ENCODE measurements at places on chromosomes 4 and X.
A peak's percentile ranks its signal among the peaks of the same experiment; 100 is the strongest.

GRCh38 chr4:38333219-38333618, 330.8 kb upstream of the KLF3 start:
- DNase-seq: no peak

DNA sequence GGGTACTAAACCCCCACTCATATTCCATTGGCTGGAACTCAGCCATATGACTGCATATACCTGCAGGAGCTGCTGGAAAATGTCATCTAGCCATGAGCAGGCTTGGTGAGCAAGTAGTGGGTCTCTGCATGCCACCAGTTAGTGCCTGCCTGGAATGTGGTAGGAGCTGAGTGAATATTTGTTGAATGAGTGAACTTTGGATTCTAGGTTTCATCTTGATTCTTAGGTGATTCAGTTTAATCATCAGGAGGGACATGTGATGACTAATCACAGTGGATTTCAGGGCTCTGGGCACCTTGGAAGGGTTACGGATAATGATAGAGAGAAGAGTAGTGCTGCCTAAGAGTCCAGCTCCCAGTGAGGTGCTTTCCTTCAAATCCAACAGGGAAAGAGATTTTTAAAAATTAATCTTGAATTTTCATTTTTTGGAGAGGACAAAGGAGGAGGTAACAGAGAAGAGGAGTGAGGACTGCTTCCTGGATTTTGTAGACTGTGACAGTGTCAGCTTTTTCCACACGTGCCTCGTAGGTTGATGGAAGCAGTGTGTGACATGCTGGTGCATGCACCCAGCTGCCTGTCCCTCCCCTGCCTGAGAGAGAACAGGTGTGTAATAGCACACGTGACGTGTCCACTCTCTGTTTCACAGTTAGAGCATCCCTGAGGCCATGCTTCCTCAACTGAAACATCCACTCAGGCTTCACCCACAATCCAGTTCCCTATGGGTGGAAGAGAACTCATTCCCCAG, 30.4 kb downstream of the NHS start:
- peak; percentile 14 for DNase-seq

- no peak for DNase-seq
Observed at GRCh38 chrX:118571836-118572235, 76.2 kb downstream of the DOCK11 start.

DNA sequence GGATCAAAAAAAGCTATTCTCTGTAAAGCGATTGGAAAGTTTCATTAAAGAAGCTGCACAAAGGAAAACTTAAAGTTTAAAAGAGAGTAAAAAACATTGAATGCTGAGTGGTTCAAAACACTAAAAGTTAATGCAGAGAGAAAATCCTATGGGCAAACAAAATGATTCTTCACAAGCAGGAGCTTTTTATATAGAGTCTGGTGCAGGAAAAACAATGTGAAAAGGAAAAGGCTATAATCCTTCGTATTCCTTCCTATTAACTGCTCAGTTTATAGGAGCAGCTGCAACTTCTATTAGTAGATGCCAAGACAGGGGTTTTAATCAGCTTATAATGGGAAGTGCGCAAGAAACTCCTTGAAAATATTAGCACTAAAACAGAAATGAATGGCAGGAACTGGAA, 100.7 kb downstream of the PDGFC start:
- no peak for DNase-seq

GRCh38 chr4:53040459-53040815, 178.3 kb downstream of the RASL11B start:
- DNase-seq: no peak

- DNase-seq: no peak
Observed at GRCh38 chr4:119191505-119191904, 21.0 kb upstream of the USP53 start.

DNA sequence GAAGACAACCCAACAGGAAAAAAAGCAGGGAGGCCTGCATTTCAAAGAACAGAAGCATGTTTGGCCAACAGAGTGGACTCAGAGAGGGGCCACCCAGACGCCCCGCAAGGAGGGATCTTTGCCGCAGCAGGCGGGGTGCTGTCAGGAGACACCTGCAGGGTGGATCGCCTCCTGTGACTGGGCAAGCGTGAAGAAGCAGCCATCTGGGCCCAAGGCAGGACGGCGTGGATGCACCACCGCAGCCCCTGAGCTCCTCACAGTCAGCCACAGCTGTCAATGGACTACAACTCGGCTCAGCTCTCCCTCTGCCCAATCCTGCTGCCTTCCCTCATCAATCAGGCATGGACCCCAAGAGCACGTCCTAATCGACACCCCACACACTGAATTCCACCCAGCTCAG, 32.0 kb upstream of the MAN2B2 start:
- DNase-seq: no peak

DNA sequence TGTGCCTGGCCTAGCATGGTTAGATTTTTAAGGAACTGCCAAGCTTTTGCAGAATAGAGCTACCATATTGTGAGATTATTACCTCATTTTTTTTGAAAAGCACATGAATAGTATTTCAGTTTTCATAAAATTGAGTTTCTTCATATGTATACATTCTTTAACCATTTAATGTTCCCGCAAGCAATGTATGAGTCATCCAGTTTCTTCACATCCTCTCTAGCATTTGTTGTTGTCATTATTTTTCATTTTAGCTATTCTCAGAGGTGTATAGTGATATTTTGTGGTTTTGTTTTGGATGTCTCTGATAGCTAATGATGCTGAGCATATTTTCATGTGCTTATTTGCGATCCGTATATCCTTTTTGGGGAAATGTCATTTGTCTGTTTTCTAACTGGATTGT, 74.9 kb downstream of the GLUD2 start:
- DNase-seq: no peak

GRCh38 chr4:117777721-117778120, 256.6 kb upstream of the NDST3 start:
- no peak for DNase-seq

- no peak for DNase-seq
Observed at GRCh38 chr4:123984886-123985285, 588.3 kb downstream of the SPRY1 start.

DNA sequence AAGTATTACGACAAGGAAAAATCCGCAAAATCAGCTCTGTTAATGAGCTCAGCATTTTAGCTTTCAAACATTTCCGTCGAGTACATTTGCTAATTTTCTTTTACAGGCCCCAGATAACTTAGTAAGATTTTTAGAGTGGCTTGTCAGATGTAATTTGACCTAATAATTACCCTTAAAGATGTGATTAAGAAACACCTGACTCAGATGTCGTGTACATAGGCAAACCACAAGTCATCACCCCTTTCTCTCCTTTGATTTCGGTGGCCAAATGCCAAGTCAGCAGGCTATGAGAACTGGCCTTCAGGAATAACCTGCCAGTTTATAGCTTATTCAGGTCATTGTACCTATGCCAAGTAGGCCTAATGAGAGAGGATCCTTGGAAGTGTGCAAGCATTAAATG, 369.6 kb downstream of the PCDH7 start:
- no peak for DNase-seq

DNA sequence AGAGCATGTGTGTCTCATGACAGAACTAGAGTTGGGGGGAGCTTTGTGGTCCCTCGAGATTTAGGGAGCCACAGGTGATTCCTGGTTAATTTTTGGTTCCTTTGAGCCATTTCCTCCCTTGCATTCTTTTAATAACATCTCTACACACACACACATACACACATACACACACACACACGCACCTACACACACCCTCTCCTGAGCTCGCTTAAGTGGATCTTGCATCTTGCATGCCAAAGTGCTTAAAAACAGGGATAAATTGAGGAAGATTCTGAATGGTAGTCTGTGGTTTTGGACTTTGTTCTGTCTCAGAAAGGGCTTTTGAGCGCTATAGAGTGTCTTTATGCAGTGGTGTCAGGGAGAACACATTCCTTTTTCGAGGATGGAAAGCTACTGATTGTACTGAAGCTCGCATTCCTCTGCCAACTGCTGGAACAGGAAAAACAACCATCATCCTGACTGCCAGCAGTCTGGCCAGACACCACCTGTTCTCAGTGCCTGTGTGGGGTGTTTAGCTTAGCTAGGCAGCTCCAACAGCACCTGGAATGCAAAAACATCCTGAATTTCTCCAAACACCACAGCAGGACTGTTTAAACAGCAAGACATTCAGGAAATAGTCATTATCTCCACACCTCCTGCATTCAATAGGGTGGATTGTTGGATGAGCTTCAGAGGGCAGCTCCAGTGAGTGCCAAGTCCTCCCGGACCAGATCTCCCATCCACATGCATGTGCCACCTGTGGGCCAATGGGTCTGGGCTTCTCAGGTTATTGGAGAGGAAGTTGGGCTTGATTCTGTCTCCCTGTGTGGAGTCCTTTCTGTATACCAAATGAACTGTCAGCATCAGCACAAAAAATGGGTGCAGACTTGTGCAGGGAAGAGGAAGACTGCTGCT, 21.9 kb upstream of the IGFBP7 start:
- peak; percentile 42 for DNase-seq

DNA sequence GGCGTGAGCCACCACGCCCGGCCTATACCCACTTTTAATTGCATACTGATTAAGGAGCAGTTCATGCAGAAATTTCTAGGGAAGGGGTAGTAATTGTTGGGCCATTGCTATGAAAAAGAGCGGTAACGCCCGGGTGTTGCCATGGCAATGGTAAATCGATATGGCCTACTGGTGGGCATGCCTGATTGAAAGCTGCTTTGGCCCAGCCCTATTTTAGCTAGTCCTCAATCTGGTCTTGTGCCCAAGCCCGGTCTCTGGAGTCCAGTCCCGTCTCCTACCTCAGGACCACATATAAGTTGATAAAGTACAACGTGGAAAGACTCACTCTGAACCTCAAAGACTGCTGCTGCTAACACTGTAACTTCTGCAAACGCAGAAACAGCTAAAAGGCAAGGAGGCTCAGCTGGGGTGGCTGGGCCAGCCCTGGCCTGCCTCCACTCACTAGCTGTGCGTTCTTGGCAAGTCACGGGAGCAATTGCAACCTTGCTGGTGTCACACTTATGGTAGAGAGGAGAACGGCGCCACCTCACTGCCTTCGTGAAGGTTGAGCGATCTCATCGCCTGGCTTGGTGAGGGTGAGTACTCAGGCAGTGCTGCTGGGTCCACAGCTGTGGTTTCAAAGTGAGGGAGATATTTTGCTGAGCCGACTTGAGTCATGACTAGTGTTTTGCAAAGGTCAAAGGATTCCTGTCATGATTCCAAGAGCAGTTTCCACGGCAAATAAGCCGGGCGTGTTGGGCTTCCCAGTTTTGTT, 57.0 kb upstream of the GRPEL1 start:
- peak; percentile 41 for DNase-seq

- DNase-seq: peak; percentile 95
Observed at GRCh38 chr4:151408630-151409469, at the start of gene FHIP1A. Gene FHIP1A, plus strand, starts transcription at chr4:151409176. Its CDS starts 157,084 bp downstream, at chr4:151566260.

- DNase-seq: no peak
Observed at GRCh38 chr4:88230969-88231771, 53.2 kb downstream of the PPM1K start.

DNA sequence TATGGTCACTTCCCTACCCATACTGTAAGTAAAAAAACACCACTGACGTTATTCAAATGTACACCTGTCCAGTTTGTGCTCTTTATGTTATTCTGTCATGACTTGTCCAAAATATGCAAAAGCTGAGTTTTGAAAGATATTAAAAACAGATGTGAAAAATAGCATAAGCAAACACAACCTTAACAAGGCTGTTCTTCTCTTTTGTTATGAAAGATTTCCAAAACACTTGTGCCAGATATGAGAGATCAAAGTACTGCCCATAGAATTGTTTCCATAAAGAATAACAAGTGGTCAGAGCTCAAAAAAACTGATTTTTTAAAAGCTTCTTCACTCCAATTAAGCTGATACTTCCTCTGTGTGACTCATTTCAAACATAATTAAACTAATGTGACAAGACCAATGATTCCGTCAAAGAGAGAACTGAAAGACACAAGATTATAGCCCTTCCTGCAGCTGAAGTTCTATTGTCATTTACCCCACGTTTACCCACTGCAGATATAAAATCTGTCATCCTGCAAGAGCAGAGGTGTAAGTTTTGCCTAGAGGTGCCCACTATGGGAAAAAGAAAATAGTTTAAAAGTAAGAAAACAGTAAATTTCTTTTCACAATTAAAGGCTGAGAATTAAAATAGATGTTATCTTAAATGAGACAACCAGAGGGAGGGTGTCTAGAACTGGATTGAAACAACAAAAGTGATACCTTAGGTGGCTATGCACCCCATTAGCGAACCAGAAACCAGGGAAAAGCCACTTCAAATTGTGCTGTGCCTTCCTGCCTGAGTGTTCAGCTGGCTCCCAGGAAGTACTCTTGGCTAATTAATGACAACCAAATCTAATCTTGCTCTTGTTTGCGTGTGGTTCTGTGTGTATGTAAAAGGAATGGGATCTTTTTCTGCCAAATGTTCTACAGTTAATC, 30.1 kb downstream of the RASSF6 start:
- no peak for DNase-seq

GRCh38 chrX:135185795-135186443, 14.7 kb upstream of the CT55 start:
- peak; percentile 19 for DNase-seq

DNA sequence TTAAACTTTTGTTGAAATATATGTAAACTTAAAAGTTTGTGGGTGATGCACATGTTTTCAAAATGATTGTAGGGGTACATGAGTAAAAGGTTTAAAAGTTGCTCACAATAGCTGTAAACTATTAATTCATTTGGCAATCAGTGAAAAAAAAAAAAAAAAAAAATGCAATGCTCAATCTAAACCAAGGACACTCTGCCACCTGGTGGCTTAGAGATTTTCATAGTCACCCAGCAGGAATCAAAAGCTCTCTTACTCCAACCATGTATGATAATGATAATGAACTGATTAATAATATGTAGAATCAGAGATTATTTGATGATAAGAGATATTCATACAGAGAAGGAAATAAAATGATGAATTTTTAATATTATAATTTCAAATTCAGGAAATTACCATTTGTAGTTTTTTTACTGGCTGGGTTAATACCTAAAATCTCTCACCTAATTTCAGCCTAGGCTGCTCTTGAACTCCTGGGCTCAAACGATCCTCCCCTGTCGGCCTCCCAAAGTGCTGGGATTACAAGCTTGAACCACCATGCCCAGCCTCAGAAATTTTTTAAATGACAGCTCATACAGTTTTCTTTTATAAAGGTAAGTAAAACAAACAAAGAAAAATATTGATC, 46.9 kb upstream of the SLC25A4 start:
- DNase-seq: no peak

DNA sequence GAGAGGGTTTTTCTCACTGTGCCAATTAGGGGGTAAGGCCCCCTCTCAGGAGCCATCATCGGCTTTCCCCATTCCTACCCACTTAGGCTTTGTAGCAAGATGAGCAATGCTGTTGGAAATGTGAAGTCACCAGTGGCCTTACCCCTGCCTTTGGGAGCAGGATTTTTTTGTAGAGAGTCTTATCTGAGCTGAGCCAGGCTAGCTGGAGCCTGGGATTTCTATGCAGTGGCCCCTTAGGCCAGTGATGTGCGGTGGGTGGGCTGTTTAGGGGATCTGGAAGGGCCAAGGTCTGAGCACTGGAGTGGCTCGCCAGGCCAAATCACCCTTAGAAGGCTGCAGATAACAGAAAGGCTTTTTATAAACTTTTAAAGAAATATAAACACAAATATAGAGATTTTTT, 4.2 kb downstream of the CXorf65 start:
- DNase-seq: no peak

GRCh38 chr4:49217492-49217891, 231.4 kb downstream of the CWH43 start:
- DNase-seq: no peak
